Progenitor cell of endocrine pancreas (in vitro differentiated cells): ENCODE measurements at places on chromosomes 3 and 15.

DNA sequence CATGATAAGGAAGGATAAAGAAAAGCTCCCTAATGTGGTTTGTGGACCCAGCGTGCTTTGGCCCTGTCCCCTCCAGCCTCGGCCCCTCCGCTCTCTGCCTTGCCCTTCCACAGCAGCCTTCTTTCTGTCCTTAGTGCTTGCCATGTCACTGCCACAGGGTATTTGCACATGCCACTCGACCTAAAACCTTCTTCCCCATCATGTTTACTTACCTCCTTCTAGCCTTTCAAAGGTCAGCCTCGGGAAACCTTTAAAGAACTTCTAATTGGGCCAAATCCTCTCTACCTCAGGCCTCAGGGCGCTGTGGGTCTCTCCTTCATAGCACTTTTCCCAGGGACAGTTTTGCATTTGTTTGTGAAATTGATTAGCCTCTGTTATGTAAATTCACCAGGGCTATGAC, 73.0 kb downstream of the SCN11A start:
- DNase-seq, result no peak

- no peak for DNase-seq
Observed at GRCh38 chr3:137347817-137348368, 390.1 kb downstream of the IL20RB start.

GRCh38 chr15:87477737-87478686, 778.5 kb downstream of the NTRK3 start:
- DNase-seq, result no peak

DNA sequence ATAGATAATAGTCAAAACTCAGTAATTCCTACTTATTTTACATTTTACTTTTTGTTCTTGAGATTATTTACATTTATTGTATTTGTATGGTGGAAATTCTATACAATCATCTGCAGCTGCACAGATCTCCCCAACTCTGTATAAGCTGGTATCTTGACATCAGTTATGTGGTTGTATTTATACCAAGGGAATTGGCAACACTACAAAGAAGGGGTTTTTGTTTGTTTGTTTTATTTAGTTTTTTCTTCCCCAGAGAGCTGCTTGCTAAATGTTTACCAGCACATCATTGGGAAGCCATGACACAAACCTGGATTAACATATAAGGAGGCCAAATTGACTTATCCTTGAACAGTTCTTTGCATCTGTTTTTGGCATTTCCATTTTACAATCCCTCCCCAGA, 389.2 kb upstream of the KCNMB2 start:
- no peak for DNase-seq

- DNase-seq, result no peak
Observed at GRCh38 chr3:119148493-119149180, 2.7 kb downstream of the TEX55 start.

GRCh38 chr3:18725668-18726407, 300.7 kb upstream of the SATB1 start:
- no peak for DNase-seq

DNA sequence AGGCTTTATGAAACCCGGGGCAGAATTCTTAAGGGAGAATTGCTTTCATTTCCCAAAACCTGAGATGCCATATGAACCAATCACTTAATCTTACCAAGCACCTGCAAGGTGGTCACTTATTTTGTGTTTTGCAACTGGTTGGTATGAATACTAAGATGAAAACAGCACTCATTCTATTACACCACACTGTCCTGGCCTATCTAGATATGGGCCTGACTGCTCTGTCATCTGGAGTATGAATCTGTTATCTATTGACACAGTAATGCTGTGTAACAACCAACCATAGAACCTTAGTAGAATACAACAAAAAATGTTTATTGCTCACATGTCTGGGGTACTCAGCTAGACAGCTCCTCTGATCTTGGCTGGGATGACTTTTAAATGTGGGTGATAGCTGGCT, 74.8 kb downstream of the TMEM266 start:
- DNase-seq, result no peak

DNA sequence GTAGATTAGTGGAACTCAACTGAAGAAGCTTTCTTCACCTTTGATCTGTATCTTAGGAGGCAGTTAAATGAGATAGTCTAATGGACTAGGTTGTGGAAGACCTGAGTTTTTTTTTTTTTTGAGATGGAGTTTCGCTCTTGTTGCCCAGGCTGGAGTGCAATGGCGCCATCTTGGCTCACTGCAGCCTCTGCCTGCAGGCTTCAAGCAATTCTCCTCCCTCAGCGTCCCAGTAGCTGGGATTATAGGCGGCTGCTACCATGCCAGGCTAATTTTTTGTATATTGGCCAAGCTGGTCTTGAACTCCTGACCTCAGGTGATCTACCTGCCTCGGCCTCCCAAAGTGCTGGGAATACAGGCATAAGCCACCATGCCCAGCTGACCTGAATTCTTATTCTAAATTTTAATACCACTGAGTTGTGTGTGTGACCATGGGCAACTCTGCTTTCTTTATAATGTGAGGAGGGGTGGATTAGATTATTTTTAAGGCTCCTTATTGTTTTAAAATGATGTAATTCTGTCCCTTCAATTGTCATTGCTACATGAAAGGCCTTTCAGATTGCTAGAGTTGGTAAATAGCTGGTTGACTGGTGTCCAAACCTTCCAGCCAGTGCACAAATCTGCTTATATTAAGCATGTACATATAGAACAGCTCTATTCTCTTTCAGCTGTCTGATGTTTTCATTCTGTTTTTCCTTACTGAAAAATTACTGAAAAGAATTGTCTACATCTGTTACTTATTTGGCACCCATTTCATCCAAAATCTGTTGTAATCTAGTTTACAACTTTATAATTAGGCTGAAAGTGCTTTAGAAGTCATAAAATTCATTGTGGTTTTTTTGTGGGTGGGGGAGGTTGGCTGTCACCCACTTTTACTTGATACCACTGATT, 2.3 kb downstream of the LNP1 start:
- no peak for DNase-seq

GRCh38 chr3:127709320-127710060, 36.7 kb downstream of the ABTB1 start:
- no peak for DNase-seq

DNA sequence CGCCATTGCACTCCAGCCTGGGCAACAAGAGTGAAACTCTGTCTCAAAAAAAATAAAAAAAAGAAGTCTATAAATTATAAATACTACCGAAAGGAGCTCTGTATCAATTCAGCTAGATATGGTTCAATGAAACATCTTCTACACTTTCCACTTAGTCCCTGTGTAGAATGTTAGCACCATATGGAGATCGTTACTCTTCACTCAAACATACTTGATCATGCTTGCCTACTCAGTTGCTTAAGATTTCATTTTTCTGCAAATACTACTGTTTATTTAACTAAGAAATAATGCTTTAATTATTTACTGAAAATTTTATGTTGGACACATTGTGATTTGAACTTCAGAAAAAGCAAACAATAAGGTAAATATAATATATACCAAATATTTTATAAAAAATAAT, 17.1 kb upstream of the NANOGP8 start:
- DNase-seq, result no peak
